ENCODE measurements at places on chromosomes 3 and 15.

GRCh38 chr3:140384876-140385275 is 293.0 kb upstream of the TRIM42 start:
- no peak for DNase-seq

GRCh38 chr15:90883976-90884718 is at the start of gene FES:
TSS of gene FES (plus strand) at chr15:90884504. CDS start at chr15:90885046, 542 bp downstream.
- no peak for DNase-seq

DNA sequence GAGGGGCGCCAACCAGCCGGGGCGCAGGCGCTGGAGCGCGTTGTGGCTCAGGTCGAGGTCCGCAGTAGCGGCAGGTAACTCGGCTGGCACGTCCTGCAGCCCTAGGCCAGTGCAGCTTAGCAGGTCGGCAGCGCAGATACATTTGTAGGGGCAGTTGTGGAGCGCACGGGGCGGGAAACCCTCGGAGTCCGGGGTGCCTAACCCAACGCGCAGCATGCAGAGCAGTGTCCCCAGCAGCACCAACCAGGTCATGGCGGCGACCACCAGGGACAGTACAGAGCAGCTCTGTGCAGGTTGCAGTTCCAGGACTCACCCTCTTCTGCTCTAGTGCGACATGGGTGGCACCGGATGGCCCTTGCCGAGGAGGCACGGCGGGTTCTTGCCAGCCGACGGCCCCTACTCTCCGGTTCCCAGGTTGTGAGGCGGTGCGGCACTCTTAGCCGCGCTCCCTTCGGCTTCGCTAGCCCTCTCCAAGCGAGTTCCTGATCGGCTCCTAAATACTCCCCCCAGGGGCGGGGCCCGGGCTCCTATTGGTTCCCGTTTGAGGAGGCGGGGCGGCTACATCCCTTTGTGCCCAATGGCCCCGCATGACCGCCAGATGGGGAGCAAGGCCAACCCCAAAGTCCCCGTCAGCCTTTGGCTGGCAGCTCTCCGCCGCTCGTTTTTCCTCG is at the start of gene AMIGO3:
TSS of gene AMIGO3 (minus strand) at position 471 of the 671 bp plus-strand sequence. CDS start at position 252, 219 bp downstream.
- DNase-seq, result peak; percentile 94

- DNase-seq, result no peak
Observed at GRCh38 chr15:29724026-29724425, 98.2 kb downstream of the TJP1 start.

DNA sequence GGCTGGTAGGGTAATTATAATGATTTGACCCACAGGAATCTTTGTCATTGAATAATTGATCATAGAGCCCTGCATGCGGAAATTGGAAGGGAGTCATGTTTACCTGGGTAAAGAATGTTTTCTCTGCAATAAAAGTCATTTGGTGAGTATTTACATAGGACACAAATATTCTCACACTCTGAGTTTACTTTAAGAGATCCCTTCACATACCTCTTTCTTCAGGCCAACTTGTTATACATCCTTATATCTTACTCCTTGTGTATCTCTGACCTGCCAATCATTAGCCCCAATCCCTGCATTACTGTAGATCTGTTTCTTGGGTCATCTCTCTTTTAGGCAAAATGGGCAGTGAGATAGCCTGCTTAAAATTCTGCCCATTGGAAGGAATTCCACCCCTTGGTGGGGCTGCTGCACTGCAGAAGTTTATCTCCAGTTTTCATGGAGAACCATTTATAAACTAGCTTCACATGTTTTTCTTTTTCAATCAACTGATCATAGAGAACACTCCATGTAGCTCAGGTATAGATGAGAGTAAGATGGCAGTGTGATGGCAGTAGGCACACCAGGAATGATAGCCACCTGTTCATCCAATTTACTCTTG is 46.2 kb downstream of the ILDR1 start:
- no peak for DNase-seq

- peak; percentile 15 for DNase-seq
Observed at GRCh38 chr3:187367561-187368103, 553 bp upstream of the RTP4 start.

- no peak for DNase-seq
Observed at GRCh38 chr3:65048151-65048550, 360.4 kb upstream of the ADAMTS9 start.

DNA sequence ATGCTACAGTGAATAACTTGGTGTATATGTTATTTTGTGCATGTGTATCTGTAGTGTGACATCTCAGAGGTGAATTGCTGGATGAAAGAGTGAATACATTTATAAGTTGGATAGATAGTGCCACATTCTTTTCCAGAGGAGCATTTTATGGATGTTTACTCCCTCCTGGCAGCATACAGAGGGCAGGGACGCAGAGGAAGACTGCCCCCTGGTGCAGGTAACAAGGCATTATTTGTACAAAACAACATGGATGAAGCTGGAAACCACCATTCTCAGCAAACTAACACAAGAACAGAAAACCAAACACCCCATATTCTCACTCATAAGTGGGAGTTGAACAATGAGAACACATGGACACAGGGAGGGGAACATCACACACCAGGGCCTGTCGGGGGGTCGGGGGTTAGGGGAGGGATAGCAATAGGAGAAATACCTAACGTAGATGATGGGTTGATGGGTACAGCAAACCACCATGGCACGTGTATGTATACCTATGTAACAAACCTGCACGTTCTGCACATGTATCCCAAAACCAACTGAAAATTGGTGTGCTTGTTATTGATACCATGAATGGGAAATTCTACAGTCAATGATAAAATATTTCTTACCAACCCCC is 57.9 kb upstream of the CTXND1 start:
- peak; percentile 57 for DNase-seq

DNA sequence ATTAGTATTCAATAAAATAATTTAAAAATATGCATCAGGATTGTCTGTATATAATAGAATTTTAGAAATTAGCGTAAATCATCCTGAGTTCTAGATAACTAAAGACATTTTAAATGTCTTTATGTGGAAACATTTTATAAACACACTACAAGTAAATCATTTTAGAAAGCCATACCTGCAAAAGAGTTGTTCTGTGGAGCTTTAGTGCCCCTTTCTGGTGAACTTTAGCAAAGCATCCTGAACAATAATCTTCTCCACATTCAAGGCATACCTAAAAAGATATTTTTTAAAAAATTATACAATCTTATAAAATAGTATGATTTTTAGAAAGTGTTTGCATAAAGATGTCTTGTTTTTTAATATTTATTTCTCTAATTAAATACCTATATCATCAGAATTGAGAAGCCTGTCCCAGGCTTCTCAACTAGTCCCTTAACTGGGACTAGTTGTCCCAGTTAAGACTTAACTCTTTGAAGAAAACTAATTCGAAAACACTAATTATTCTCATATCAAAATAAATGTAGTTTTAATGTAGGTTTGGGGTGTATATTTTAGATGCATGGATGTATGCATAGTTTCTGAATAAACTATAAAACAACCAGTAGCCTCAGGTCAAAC is 29.7 kb downstream of the ZBBX start:
- peak; percentile 26 for DNase-seq

GRCh38 chr3:41369838-41370237 is 170.5 kb downstream of the CTNNB1 start:
- no peak for DNase-seq

GRCh38 chr3:69695443-69695842 is 43.8 kb upstream of the MITF start:
- no peak for DNase-seq

GRCh38 chr3:107206141-107206540 is 171.1 kb upstream of the CCDC54 start:
- peak; percentile 71 for DNase-seq

GRCh38 chr3:32238453-32239306 is at the start of gene CMTM8:
TSS of gene CMTM8 (plus strand) at chr3:32238680. CDS start at chr3:32238973, 293 bp downstream.
- peak; percentile 22 for DNase-seq

GRCh38 chr3:128144512-128145187 is 8.6 kb upstream of the EEFSEC start:
- DNase-seq, result no peak

- peak; percentile 86 for DNase-seq
Observed at GRCh38 chr15:73697033-73697467, 12.9 kb downstream of the CD276 start.
